ENCODE measurements at places on chromosomes 6 and 20.

- no peak for DNase-seq
These were observed 12.1 kb upstream of the THEMIS start for GRCh38 chr6:127912914-127913313.

DNA sequence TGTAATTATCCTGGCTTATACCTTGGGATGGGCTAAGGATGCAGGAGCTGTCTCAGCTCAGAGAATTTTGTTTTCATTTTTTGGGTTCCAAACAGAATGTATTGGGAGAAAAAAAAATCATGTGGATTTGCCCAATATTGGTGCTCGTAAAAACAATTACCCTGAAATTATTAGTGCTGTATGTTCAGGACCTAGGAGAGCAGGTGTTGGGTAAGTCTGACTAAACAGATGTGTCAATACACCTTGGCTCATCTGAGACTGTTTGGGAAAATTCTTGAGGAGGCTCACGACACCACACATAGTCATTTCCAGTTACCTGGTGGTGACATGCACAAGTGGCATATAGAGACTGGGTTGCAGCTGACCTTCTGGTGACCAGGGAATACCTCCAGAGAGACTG, 802.1 kb upstream of the FLRT3 start:
- no peak for DNase-seq

- DNase-seq = no peak
These were observed 23.3 kb downstream of the ADGRG6 start for GRCh38 chr6:142325111-142325510.

DNA sequence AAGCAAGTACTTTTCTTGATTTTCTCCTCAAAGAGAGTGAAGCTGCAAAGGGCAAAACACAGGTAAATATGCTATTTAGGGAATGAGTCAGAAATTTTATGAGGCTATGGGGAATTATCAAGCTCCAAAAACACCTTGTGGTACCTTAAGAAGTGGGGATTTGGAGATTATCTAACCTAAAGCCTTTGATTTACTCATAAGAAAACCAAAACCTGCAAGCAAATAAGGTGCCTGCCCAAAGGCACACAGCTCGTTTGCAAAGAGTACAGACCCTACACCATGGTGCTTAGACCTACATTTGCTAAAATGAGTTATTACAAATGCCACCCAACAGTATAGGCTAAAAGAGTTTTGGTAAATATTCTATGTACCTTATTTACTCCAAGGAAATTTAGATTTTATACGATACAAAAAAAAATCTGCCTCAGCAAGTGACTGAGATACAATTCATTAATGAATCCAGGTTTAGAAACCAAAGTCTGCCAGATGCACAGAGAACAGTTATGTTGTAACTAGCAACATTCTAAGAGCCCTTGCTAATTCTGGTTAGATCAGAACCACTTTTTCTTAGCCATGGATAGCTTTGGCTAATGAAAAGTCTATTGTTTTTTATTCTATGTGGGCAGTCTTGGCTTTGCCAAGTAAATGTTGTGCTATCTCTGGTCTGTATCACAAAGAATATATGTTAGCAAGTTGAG, 101.5 kb downstream of the KHDC1L start:
- DNase-seq = no peak

Data from activated naive CD4-positive, alpha-beta T cell (primary cell).